Stimulated activated CD8-positive, alpha-beta memory T cell treated with anti-CD3 and anti-CD28 coated beads, Interleukin-7, amount 100 ng/mL, for 1 hour (primary cell): ENCODE measurements at places on chromosomes 7 and 10.

- DNase-seq, result no peak
Observed at GRCh38 chr7:85290269-85290668, 103.4 kb upstream of the SEMA3D start.

DNA sequence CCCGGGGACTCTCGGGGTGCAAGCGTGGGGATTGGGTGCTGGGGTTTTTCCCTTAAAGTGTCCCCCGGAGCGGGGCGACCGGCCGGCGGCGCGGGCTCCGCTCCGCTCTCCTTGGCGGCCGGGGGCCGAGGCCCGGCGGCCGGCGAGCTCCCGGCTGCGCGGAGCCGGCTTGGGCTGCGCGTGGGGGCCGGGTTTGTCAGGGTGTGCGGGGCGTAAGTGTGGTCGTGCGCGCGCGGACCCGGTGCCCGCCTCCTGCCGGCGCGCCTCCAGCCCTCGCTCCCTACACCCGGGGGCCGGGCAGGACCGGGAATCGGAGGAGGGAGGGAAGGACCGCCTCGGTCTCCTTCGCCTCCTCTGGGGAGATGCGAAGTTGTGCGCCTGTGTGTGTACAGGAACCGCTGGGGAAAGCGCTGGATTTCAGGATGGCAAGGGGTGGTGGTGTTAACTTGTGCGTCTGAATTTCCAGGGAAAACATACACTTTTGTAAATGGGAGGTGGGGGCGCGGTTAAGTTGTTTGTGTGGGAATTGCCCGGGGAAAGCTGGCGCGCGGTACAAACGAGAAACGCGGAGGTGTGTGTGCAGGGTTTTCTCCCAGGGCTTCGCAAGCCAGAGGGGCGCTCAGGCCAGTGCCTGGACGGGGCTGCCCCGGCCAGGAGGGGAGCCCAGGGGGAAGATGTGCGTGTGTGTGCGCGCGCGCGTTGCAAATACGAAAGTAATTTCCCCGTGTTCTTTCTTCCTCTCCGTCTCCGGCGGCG lies 737 bp downstream of the ZMIZ1 start:
- DNase-seq, result no peak

- DNase-seq, result no peak
Observed at GRCh38 chr10:98833542-98833941, 386.8 kb upstream of the HPS1 start.

- no peak for DNase-seq
Observed at GRCh38 chr7:94649450-94649849, 6.5 kb downstream of the SGCE start.

- DNase-seq, result no peak
Observed at GRCh38 chr7:116027786-116028185, 2.8 kb downstream of the TFEC start.

DNA sequence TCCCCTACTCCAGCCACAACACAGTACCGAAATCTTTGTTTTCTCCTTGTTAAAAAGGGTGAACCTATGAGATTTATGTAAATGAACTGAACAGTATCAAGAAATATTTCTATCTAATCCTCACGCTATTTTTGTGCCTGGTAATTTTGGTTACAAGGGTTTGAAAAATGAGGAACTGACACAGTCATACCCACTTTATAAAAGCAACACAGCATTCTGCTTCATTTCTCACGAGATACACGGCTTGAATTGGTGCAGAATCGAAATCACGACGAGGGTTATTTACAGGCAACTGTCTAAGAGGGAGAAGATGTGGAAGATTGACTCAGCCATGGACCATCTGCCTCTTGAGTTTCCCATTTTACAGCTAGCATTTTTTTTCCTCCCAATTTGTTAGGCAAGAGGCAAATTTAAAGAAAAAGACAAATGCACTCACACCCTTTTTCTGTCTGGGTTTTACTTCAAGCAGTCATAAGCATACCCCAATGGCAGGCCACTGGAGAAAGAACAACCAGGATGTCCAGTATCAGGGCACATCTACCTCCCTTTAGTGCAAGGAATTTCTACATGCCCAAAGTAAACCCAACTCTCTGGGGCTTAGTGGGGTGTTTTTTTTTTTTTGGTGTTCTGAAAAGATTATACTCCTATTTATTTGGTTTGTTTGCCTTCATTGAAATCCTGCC lies 108.1 kb downstream of the ITGB8 start:
- no peak for DNase-seq

DNA sequence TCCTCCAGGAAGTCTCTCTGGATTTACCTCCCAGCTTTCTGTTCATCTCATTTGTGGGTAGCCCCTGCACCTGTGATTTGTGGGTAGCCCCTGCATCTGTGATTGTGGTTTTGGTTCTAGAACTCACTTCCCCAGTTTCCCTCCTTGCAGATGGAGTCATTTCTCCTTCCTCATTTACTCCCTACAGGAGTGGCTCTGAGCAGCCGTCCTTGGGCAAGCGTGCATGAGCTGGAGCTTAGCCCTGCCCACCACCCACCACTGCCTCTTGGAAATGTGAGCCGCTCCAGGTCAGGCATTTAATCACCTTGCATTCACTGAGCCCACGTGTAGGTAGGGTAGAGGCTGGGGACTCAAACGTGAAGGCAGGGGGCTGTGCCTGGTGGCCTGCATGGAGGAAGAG lies 8.2 kb downstream of the COL26A1 start:
- DNase-seq, result no peak

- DNase-seq, result no peak
Observed at GRCh38 chr10:104273286-104273685, 4.3 kb downstream of the GSTO2 start.

GRCh38 chr7:4138866-4139265 lies 543.2 kb upstream of the FOXK1 start:
- DNase-seq, result no peak

DNA sequence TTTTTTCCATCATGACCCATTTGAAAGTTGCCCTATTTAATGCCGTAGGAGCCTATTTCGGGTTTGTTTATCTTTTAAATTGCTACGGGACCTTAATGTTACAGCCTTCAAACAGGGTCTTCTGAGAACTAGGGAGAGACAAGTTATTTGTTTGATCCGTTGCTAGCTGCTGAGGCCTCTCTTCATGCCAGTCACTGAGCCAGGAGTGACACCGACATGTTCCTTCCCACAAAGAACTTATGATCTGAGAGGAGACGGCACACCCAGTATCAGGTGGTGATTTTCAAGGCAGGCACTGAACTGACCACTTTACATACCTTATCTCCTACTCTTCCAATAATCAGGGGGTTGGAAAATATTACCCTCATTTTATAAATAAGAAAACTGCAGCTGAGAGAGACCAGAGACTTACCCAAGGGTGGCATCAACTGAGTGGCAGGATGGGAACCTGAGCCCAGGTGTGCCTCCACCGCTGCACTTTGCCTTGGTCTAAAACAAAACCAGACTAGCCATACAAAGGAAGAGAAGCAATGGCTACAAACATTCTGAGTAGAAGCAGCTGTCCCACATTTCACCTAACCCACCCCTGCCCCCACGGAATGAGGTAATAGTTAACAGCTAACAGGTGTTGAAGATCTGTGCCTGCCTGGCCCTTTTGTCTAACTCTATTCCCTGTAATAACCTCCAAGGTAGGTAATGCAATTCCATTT lies 40.5 kb downstream of the PPP1R3C start:
- no peak for DNase-seq
